Gastrocnemius medialis (tissue), 4 donors: ENCODE measurements at places on chromosomes 1 and 21. TPM values are rescaled to one million over a fixed set of nuclear protein-coding genes. Genes with fewer than 3 reads are reported as not detected.

STUM gene
- 0.92 TPM for total RNA-seq

DNA sequence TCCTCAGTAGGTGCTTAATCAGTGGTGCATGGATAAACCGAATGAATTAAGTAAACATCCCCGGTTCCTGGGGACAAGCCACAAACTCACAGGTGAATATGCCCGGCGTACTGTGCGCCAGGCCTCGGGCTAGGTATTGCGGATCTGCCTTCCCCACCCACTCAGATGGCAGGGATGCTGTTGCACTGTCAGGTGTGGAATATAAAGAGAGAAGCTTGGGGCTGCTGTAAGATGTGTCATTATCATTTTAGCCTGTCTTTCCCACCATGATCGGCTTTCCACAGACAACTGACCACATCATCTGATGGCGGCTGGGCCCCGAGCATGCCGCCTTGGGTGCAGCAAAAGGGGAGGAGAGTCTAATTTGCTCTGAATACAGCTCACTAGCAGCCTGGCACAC, 45.4 kb upstream of the LRP8 start:
- no peak for DNase-seq

TMEM54 gene
- total RNA-seq = 5.7 TPM

- DNase-seq = no peak
Observed at GRCh38 chr1:157626099-157626498, 28.2 kb upstream of the FCRL4 start.

CEP85 gene
- 28.5 TPM for total RNA-seq
